ENCODE measurements at places on chromosomes 4 and X. TPM values are rescaled to one million over a fixed set of nuclear protein-coding genes. Genes with fewer than 3 reads are reported as not detected.
A peak's percentile ranks its signal among the peaks of the same experiment; 100 is the strongest.

DNA sequence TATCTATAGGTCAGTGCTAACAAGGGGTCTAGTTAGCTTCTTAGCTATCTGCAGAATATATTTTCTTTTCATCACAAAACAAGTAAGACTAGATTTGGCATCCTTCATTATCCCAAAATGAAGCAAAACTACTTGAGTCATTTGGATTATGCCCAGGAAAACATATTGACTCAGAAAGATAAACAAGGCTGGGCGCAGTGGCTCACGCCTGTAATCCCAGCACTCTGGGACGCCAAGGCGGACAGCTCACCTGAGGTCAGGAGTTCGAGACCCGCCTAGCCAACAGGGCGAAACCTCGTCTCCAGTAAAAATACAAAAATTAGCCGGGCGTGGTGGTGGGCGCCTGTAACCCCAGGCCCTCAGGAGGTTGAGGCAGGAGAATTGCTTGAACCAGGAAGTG, 18.0 kb upstream of the MND1 start:
- peaks cover 11% of the 10 kb centered on the region for H3K36me3 ChIP-seq
- no peaks in the 10 kb centered on the region for H3K4me1 ChIP-seq
- no peaks in the 10 kb centered on the region for H3K27me3 ChIP-seq
- H3K27ac ChIP-seq = no peak overlapping the region

DNA sequence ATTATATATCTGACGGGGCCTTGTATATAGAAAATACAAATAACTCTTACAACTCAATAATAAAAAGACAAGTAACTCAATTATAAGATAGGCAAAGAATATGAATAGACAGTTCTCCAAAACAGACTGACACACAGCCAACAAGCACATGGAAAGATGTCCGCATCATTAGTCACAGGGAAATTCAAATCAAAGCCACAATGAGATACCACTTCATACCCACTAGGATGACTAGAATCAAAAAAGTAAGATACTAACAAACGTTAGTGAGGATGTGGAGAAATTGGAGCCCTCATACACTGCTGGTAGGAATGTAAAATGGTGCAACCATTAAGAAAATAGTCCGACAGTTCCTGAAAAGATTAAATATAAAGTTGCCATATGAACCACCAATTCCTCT, 115.7 kb downstream of the RCHY1 start:
- no peak overlapping the region for H3K27ac ChIP-seq
- DNase-seq = no peak
- no peaks in the 10 kb centered on the region for H3K4me1 ChIP-seq
- H3K27me3 ChIP-seq = no peaks in the 10 kb centered on the region

DNA sequence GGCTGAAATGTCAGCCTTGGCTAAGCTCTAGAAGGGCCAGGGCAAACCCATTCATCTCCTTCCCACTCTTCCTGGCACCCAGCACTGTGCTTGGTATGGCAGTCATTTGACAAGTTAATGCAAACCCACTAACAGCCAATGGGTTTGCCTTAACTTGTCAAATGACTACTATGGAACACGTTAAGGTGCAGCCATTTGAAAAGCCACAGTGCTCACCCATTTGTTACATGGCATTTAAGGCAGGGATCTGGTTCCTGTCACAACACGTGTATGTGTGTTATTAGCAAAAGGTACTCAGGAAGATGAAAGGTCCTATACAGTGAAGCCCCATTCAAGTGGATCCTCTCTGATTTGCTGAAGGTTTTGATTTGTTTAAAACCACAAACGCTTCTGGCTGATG, 7.2 kb downstream of the CRMP1 start:
- peaks cover 62% of the 10 kb centered on the region for H3K27me3 ChIP-seq
- DNase-seq = no peak
- H3K27ac ChIP-seq = no peak overlapping the region
- no peak overlapping the region for H3K4me3 ChIP-seq

- DNase-seq = peak; percentile 49
- H3K27me3 ChIP-seq = peaks cover 79% of the 10 kb centered on the region
- no peak overlapping the region for H3K4me3 ChIP-seq
Measured at GRCh38 chr4:1504595-1505500, 98.6 kb upstream of the NKX1-1 start.

DNA sequence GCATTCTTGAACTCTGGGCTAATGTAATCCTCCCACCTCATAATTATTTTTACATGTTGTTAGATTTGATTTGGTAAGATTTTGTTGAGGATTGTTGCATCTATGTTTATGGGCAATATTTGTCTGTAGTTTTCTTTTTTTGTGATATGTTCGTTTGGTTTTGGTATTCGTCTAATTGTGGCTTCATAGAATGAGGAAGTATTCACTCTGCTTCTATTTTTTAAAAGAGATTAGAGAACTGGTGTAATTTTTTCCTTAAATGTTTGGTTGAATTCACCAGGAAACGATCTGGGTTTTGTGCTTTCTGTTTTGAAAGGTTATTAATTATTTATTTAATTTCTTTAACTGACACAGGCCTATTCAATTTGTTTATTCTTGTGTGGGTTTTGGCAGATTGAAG, 161.2 kb upstream of the NUDT6 start:
- H3K4me1 ChIP-seq = no peaks in the 10 kb centered on the region
- no peaks in the 10 kb centered on the region for H3K27me3 ChIP-seq
- H3K36me3 ChIP-seq = no peaks in the 10 kb centered on the region
- H3K27ac ChIP-seq = no peak overlapping the region
- no peak overlapping the region for H3K4me3 ChIP-seq

GRCh38 chr4:118939169-118939783, 50.6 kb downstream of the SYNPO2 start:
- no peak overlapping the region for H3K27ac ChIP-seq
- no peaks in the 10 kb centered on the region for H3K4me1 ChIP-seq
- no peaks in the 10 kb centered on the region for H3K36me3 ChIP-seq
- no peak overlapping the region for H3K4me3 ChIP-seq

DNA sequence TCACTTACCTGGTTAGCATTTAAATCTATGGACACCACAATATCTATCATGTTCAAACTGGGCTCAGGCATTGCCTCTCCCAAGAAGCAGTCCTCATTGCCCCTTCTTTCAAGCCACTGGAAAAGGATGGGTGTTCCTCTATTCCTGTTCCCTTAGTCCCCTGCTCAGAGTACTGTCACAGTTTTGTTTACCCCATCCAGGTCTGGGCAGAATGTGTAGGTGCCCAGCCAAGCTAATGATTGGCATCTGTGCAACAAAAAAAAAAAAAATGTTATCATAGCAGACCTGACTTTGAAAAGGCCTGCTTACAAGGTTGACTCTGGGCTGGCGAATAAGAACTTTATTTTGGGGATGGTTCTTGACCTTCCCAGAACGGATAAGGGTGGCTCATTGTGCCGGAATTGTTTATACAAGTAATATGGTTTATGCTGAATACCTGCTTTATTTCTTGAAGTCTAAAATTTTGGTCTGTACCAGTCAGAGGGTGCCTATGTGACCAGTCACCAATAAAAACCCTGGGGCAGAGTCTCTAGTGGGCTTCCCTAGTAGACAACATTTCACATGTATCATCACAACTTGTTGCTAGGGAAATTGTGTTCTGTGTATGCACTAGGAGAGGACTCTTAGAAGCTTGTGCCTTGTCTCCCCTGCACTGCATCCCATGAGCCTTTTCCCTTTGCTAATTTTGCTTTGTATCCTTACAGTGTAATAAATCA, 47.9 kb downstream of the JADE3 start:
- peaks cover 4% of the 10 kb centered on the region for H3K4me1 ChIP-seq
- H3K4me3 ChIP-seq = no peak overlapping the region
- DNase-seq = no peak
- no peaks in the 10 kb centered on the region for H3K27me3 ChIP-seq

DNA sequence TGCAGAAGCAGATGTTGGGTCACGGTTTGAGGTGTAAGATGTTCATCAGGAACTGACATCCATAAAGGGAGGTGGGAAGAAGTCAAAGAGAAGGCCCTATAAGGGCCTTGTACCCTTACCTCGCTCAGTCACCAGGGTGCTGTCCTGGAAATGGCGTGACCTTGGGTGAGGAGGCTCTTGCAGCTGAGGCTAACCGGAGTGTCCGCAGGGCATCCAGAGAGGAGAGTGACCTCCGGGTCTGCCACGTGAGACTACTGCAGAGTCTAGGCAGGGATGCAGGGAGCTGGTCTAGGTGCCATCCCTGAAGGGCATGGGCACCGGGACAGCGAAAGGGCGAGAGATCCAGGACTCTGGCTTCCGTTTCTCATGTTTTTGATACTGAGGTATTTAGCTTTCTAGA, 28.7 kb upstream of the IRAK1 start:
- peaks cover 43% of the 10 kb centered on the region for H3K4me1 ChIP-seq
- no peak overlapping the region for H3K4me3 ChIP-seq
- no peaks in the 10 kb centered on the region for H3K27me3 ChIP-seq
- H3K36me3 ChIP-seq = no peaks in the 10 kb centered on the region
- H3K27ac ChIP-seq = no peak overlapping the region

- no peaks in the 10 kb centered on the region for H3K36me3 ChIP-seq
- H3K27ac ChIP-seq = no peak overlapping the region
- DNase-seq = no peak
- no peak overlapping the region for H3K4me3 ChIP-seq
Measured at GRCh38 chr4:106038012-106038411, 142.7 kb downstream of the NPNT start.

GRCh38 chr4:13953083-13953482, 325.6 kb upstream of the BOD1L1 start:
- no peaks in the 10 kb centered on the region for H3K27me3 ChIP-seq
- no peak overlapping the region for H3K27ac ChIP-seq
- no peaks in the 10 kb centered on the region for H3K4me1 ChIP-seq
- no peak for DNase-seq
- no peaks in the 10 kb centered on the region for H3K36me3 ChIP-seq
- no peak overlapping the region for H3K4me3 ChIP-seq

GRCh38 chrX:118862091-118862490, 38.5 kb downstream of the ZCCHC12 start:
- no peaks in the 10 kb centered on the region for H3K36me3 ChIP-seq
- no peaks in the 10 kb centered on the region for H3K27me3 ChIP-seq
- no peak for DNase-seq
- H3K4me1 ChIP-seq = no peaks in the 10 kb centered on the region

DNA sequence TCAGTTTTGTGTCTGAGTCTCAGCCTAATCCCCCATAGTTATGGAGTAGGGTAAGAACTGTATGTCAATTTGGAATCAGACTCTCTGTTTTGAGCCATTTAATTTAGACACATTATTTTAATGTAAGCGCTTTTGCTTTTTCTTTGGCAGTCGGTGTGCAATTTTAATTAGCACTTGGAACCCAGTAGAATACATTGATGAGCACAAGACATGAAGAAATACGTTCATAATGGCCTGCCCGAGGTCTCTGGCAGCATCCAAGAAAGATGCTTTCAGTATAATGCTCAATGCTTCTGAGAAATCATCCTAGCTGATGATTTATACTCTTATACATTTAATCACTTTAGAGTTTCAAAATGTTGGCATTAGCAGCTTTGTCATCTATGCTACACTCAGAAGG, 8.9 kb upstream of the TAPT1 start:
- no peaks in the 10 kb centered on the region for H3K27me3 ChIP-seq
- H3K4me1 ChIP-seq = peaks cover 11% of the 10 kb centered on the region
- no peak overlapping the region for H3K4me3 ChIP-seq

GRCh38 chr4:38782452-38783108, at the start of gene TLR10:
Gene TLR10 (minus strand): TSS chr4:38782990. CDS start chr4:38775590, 7,400 bp downstream.
- H3K36me3 ChIP-seq = no peaks in the 10 kb centered on the region
- no peak within 1 kb of the TSS for H3K4me3 ChIP-seq
- DNase-seq = no peak
- H3K27ac ChIP-seq = no peak within 1 kb of the TSS
- H3K4me1 ChIP-seq = peaks cover 3% of the 10 kb centered on the region
- H3K27me3 ChIP-seq = no peaks in the 10 kb centered on the region

DNA sequence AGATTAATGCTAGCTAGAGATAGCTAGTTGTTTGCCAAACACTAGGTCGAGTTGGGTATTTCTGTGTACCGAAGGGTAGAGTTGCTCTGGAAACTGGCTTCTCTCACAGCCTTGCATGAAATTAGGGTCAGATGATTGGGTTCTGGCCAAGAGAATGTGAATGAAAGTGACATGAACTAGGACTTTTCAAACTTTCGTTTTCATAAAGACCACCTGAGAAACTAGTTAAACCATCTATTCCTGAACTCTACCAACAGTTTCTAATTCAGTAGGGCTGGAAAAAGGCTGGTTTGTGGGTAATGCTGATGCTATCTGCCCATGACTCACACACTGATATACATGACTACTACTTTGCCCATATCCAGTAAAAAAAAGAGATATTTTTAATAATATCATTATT, 157.6 kb downstream of the GASK1B start:
- no peaks in the 10 kb centered on the region for H3K36me3 ChIP-seq
- DNase-seq = no peak
- peaks cover 6% of the 10 kb centered on the region for H3K4me1 ChIP-seq
- no peak overlapping the region for H3K27ac ChIP-seq
- no peak overlapping the region for H3K4me3 ChIP-seq

DNA sequence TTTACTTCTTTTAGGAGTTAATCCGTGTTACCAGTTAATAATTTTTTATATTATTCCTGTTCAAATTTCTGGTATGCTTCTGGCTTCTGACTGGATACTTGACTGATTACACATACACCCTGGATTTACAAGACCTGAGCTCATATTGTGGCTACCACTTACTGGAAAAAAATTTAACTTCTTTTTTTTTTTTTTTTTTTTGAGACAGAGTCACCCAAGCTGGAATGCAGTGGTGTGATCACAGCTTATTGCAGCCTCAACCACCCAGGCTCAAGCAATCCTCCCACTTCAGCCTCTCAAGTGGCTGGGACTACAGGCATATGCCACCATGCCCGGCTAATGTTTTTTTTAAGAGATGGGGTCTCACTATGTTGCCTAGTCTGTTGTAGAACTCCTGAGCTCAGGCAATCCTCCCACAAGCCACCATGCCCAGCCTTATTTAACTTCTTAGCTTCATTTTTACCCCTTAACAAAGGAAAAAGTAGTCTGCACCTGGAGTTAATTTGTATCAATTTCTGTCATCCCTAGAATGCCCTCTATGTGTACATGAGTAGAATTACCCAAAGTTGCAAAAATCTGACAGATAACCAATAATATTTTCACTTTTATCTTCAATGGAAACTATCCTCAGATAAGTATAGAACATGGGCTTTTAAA, 50.3 kb downstream of the TMEM165 start:
- H3K27me3 ChIP-seq = no peaks in the 10 kb centered on the region
- H3K27ac ChIP-seq = no peak overlapping the region
- no peaks in the 10 kb centered on the region for H3K4me1 ChIP-seq
- H3K36me3 ChIP-seq = peaks cover 60% of the 10 kb centered on the region

DNA sequence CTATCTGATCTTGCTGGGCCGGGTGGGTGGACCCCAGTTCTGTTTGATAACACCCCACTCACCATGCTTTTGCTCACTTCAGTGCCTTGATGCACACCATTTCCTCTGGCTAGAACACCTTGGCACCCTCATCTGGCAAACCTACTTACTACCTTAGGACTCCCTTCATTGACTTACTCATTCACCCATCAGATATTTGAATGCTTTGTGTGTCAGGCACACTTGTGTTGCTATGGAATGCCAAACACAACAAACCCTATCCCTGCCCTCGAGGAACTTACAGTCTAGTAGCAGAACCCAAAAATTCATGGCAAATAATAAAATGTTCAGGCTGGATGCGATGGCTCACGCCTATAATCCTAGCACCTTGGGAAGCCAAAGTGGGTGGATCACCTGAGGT, 13.9 kb downstream of the CCNG2 start:
- no peak overlapping the region for H3K4me3 ChIP-seq
- H3K4me1 ChIP-seq = peaks cover 9% of the 10 kb centered on the region
- H3K36me3 ChIP-seq = peaks cover 46% of the 10 kb centered on the region
- no peaks in the 10 kb centered on the region for H3K27me3 ChIP-seq
- no peak for DNase-seq

The TRPC5OS gene
- not detected for total RNA-seq

The TMEM255A gene
- 1.6 TPM for total RNA-seq

The ADRA2C gene
- 4.7 TPM for total RNA-seq

The ZNF630 gene
- total RNA-seq = 2.0 TPM

The UGT2B17 gene
- total RNA-seq = not detected

The NPNT gene
- total RNA-seq = 5.2 TPM

The SOX3 gene
- not detected for total RNA-seq

The CCNA2 gene
- total RNA-seq = 8.8 TPM

The USP51 gene
- total RNA-seq = 0.81 TPM

The MAGEA6 gene
- not detected for total RNA-seq

Data from suprapubic skin (tissue), 4 donors.